ENCODE measurements at places on chromosomes 6 and 20.

DNA sequence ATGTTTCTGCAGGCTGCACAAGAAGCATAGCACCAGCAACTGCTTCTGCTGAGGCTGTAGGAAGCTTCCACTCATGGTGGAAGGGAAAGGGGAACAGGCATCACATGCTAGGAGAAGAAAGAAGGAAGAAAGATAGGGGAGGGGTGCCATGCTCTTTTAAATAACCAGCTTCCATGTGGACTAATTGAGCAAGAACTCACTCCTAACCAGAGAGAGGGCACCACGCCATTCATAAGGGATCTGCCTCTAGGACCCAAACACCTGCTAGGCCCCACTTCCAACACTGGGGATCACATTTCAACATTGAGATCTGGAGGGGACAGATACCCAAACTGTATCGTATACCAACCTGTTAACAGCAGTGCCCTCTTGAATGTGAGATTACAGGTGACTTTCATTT is 46.9 kb upstream of the ARMC2 start:
- no peak for DNase-seq

DNA sequence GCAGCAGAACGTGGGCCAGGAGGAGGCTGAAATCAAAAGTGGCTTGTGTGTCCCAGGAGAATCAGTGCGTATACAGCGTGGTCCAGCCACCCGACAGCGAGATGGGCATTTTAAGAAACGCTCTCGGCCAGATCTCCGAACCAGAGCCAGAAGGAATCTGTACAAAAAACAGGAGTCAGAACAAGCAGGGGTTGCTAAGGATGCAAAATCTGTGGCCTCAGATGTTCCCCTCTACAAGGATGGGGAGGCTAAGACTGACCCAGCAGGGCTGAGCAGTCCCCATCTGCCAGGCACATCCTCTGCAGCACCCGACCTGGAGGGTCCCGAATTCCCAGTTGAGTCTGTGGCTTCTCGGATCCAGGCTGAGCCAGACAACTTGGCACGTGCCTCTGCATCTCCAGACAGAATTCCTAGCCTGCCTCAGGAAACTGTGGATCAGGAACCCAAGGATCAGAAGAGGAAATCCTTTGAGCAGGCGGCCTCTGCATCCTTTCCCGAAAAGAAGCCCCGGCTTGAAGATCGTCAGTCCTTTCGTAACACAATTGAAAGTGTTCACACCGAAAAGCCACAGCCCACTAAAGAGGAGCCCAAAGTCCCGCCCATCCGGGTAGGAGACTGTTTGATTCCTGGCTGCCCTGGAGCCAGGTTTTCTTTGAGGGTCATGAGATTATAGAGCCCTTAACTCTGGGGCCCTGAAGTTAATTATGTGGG is 75.3 kb downstream of the ASXL1 start:
- DNase-seq = no peak

- no peak for DNase-seq
Measured at GRCh38 chr6:42428326-42429041, 23.2 kb downstream of the TRERF1 start.

GRCh38 chr20:53346335-53346648 is 247.3 kb downstream of the ZNF217 start:
- DNase-seq = no peak

- DNase-seq = no peak
Measured at GRCh38 chr20:33811776-33812151, 616 bp downstream of the CHMP4B start.

- DNase-seq = no peak
Measured at GRCh38 chr6:143109196-143109595, 48.5 kb downstream of the AIG1 start.

GRCh38 chr6:47653706-47654105 is 44.7 kb upstream of the ADGRF4 start:
- no peak for DNase-seq

- DNase-seq = no peak
Measured at GRCh38 chr6:40176152-40176551, 241.9 kb upstream of the MOCS1 start.

DNA sequence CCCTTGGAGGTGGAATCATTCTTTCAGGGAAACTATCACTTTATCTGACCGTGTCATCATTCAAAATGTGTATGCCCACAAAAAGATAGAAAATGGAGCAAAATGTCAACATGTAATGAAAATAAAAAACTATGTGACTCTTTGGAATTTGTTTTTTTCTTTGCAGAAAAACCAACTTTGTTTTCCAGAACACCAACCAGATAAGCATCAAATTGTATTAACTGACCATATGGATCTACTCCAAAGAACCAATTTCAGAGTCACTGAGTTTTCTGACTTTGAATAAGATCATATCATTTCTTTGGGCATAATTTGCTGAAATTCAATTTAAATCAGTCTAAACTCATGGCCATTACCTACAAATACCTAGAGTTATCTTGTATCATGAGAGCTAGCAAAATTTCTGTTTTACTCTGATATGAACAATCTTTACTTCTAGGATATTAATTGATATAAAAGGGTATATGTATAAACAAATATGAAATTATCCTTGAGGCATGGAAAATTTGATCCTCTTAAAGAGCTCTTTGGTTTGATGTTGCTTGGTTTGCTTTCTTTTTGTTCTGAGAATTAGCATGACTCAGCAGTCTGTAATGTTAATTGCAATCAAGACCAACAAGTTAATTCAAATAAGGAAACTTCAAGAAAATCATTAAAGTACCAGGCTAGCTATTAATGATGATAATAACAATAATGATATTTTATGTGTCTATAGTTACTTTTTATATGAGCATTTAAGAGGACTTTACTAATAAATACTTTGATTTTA is 444.4 kb upstream of the MARCKS start:
- no peak for DNase-seq

DNA sequence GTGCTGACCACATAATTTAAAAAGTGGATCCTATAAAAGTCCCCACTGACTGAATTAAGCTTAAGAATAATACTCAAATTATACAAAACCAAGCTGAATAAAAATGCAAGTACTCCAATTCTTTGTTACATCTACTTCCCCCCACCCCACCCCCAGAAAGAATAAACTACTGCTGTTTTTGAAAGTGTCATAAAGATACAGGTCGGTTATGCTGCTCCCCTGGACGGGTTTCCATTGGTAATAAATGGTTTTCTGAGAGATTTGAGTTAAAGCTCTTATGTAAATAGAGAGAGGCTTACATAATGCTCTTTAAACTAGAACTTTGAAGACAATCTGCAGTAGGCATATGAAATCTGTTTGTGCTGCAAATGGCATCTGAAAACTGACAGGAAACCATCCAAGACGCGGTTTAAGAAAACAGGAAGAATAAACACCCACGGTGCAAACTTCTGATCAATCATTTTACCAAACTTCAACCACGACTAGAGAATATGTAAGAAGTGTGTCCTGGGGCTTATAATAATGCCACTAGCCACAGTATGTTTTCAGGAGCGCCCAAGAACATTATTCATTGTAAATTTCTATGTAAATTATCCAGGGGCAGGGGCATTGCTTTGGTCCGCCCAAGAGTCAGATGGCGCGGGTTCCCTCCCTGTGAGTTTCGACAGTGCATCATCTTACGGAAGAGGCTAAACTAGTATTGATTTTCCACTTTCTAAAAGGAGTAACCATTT is 10.8 kb upstream of the POU3F2 start:
- DNase-seq = no peak

- no peak for DNase-seq
Measured at GRCh38 chr20:16028923-16029322, 544.3 kb downstream of the KIF16B start.

- no peak for DNase-seq
Measured at GRCh38 chr6:33717934-33718455, 6.5 kb upstream of the UQCC2 start.

- DNase-seq = no peak
Measured at GRCh38 chr6:37013516-37014491, 8.3 kb downstream of the FGD2 start.

DNA sequence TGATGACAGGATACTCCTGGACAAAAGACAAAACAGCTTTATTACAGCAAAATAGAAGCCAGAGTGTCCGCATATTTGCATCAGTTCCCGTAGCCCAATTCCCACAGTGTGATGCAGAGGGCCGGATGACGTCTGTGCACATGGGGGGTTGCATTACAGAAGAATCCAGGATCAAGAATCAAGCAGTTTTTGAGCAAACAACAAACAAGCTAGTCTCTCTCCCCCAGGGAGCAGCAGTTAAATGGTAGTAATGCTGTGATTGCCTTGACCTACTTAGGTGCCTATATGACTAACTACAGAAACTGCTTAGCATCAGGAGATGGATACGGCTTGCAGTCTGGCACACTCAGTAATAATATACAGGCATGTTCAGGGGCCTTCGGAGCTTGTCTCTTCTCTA is 3.2 kb upstream of the SDHAF4 start:
- no peak for DNase-seq

DNA sequence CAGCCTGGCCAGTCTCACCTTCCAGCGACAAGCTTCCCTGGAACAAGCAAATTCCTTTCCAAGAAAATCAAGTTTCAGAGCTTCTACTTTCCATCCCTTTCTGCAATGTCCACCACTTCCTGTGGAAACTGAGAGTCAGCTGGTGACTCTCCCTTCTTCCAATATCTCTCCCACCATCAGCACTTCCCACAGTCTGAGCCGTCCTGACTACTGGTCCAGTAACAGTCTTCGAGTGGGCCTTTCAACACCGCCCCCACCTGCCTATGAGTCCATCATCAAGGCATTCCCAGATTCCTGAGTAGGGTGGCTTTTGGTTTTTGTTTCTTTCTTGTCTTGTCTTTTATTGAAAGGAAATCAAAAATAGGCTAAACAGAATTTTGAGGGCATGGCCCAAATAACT is 24.3 kb downstream of the MYCT1 start:
- no peak for DNase-seq

DNA sequence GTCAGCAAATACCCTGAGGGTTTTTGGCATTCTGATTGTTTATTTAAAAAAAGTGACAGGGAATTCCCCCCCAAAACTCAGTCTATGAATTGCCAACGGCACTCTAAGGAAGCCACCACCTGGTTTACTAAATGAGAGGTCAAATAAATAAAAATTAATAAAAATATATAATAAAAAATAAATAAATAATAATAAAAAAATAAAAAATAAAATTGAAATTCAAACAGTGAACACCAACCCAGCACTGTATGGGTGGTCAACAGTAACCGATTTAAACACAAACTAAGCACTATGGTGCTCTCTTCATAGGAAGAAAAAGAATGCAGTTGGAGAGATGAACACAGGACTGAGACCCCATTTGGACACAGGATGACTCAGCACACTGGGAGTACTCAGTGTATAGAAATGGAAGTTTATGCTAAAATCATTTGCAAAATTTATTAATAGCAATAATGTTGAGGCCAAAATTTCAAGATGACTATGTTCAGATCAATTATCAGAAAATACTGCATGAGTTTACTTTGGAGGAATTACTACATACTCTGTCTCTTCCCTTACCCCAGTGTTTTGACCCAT is 98.5 kb downstream of the MBOAT1 start:
- no peak for DNase-seq

DNA sequence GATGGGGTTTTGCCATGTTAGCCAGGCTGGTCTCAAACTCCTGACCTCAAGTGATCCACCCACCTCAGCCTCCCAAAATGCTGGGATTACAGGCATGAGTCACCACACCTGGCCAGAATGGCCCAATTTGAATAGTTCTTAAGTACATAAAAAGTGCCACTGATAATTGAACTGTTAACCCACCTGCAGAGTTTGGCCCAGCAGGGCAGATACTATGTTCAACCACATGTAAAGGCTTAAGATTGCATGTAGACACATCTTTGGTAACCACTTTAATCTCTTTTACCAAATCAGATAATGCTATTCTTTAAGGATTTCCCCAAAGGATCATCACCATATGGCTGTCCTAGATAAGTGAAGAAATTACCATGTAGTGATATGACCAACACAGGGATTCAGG is 21.3 kb upstream of the SGK1 start:
- no peak for DNase-seq

DNA sequence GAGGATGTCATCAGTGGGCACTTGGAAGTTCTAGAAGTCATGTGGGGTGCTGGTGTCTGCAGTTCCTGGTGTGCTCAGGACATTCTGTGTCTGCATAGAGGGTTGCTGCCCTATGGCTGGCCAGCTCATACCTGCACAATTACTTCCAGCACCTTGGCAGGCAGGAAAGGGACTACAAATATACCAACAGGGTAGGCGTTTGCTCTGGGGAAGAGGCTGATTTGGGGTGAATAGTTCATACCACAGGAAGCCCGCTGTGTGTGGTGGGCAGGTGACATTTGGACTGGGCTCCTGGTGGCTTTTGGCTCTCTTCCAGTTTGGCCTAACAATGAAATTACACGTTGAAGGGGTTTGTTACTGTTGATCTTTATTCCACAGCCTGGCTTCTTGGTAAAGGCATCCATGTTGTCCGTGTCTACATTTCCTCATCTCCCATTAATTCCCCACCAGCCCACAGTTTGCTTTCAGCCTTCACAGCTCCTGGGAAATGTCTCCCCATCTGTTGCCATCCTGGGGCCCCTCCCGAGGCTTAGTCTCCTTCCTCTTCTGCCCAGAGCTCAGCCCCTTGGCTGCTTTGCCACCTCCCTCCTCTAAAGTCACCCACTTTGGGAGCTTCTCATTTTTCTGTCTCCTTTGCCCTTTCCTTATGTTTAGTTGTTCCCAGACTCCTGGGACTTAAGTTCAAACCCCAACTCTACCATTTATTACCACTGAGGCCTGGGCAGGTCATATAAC is 88.1 kb downstream of the RSPH3 start:
- DNase-seq = no peak

DNA sequence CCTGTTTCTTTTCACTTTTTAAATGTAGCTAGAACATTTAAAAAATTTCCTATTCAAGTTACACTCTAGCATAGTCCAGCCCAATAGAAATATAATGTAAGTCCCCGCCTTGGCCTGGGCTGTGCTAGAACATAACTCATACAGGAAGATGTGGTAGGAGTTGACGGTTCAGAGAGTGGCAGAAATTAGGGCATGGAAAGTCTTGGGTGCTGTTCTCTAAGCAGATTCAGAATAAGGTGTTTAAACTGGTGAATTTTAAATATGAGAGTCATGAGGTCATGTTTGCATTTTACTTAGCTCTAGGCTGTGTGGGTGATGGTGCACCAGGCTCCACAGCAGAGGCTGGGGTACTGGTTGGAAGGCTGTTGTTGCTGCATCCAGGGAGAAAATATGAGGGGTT is 256.5 kb downstream of the FARS2 start:
- no peak for DNase-seq

- DNase-seq = no peak
Measured at GRCh38 chr6:516213-516612, 124.7 kb downstream of the IRF4 start.

DNA sequence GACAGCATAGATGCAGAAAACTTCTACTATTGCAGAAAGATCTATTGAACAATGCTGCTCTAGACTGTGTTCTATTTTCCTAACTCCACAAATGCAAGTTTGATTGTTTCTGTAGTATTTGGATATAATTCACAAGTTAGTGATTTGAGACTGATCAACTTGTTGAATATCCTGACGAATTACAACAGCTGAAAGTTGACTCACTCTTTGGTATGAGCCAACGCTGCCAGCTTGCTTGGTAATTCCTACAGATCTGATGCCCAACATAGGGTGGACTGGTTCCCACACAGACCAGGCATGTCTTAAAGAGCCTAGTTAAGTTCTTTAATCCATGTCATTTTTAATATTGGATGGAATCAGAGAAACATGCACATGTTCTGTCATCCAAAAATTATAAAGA is 231.0 kb upstream of the RAB32 start:
- no peak for DNase-seq

GRCh38 chr6:24458941-24459340 is 30.4 kb downstream of the GPLD1 start:
- no peak for DNase-seq
